ENCODE measurements at places on chromosomes 1 and 21. TPM values are rescaled to one million over a fixed set of nuclear protein-coding genes. Genes with fewer than 3 reads are reported as not detected.
A peak's percentile ranks its signal among the peaks of the same experiment; 100 is the strongest.

DNA sequence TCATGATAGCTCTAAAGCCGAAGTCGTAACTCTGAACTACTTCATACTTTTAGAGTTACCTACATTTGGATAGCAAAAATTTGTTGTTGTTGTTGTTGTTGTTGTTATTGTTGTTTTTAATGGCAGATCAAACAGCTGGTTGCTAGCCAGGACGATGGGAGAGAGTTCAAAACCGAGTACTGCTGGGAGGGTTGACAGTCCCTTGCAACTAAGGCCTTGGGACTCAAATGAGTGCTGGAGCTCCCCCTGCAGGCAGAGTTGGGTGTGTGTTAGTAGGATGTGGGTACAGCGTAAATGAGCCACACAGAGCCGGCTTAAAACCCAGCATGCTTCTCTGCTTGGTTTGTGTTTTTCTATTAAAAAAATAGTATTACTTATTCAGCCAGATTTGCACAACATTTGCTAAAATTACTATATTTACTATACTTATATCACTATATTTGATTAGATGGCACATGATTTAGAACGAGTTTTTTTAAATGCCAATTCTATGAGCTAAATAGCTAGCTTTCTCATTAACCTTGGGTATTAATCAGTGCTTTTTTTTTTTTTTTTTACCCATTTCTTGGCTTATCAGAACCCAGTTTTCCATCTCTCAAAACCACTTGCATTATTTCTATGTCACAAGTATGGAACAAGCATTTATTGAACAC lies 129.2 kb upstream of the SYT6 start:
- DNase-seq, result peak; percentile 93

DNA sequence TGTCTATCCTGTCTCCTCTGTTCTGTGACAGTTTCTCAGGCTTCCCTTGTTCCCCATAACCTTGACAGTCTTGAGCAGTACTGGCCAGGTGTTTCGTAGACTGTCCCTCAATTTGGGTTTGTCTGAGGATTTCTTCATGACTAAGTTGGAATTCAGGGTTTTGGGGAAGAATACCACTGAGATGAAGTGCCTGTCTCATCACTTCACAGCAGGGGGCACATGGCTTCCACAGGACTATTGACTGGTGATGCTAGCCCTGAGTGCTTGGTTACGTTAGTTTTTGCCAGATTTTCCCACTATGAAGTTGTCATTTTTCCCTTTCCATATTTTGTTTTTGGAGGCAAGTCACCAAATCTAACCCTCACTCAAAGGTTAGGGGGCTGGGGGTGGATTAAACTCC lies 45.7 kb downstream of the CDCP2 start:
- DNase-seq, result no peak

- no peak for DNase-seq
These were observed 478 bp upstream of the PRDM2 start for GRCh38 chr1:13699510-13699909.

- DNase-seq, result peak; percentile 85
These were observed 56.2 kb downstream of the ST3GAL3 start for GRCh38 chr1:43763497-43763973.

Gene G0S2
- 449 TPM for total RNA-seq
